Type B pancreatic cell (in vitro differentiated cells): ENCODE measurements at places on chromosomes 6 and 20.

- peak; percentile 56 for DNase-seq
Observed at GRCh38 chr20:24764794-24765202, 184.3 kb upstream of the CST7 start.

DNA sequence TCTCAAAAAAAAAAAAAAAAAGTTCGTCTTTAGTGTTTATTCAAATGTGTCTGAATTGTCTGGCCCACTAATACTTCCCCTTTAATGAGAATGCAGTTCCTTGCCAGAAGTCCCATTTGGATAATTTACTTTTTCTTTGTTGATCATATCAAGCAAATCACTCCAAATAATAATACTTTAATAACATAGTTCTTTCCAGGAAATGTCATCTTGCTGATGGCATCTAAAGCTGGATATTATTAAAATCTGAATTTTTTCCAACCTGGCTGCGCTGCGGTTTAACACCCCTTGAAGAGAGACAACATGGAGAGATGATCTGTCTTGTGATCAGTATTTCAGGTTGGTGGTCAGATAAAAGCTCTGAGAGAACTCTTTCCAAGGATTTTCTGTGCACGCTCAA is 111.2 kb upstream of the CNKSR3 start:
- DNase-seq: no peak

DNA sequence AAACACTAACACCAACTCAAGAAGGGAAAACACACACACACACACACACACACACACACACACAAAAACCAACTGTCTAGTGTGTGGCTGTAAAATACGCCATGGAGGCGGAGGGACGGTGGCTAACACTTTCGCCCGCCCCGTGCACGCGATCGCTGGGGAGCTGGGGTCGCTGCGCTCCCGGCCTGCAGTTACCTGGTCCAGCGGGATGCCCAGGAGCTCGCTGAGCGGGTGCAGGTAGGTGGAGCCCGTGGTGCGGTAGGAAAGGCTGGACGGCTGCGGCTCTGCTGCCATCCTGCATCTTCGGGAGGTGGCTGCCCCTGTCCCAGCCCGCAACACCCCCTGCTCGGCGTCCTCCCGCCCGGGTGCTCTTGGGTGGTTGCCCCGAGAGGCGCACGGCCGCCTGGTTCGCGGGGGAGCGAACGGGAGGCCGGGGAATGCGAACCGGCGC is 303 bp downstream of the MBOAT1 start:
- DNase-seq: peak; percentile 72

DNA sequence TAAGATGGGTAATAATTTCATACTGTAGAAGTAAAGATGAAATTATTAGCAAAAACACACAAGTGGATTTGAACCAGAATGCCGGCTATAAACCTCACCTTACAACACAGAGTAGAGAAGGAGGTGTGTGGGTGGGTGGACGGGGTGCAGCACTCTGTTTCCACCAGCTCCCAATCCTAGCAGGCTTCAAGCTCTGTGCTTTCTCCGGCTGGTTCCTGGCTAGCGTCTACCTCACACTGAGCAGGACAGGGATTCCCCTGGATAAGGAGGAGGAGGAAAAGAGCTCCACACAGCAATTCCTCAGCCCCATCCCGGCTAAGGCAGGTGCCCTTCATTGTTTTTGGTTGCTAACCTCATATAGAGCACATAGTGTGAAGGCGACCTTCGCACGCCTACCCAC is 453.3 kb downstream of the C6orf118 start:
- DNase-seq: no peak

GRCh38 chr6:117165911-117166499 is 99.4 kb upstream of the VGLL2 start:
- DNase-seq: no peak

GRCh38 chr6:13075141-13075845 is 253.0 kb downstream of the TBC1D7 start:
- no peak for DNase-seq

- no peak for DNase-seq
Observed at GRCh38 chr6:72636786-72637185, 14.9 kb downstream of the KCNQ5 start.

GRCh38 chr6:8065519-8065911 is 1.3 kb upstream of the BLOC1S5 start:
- DNase-seq: no peak

DNA sequence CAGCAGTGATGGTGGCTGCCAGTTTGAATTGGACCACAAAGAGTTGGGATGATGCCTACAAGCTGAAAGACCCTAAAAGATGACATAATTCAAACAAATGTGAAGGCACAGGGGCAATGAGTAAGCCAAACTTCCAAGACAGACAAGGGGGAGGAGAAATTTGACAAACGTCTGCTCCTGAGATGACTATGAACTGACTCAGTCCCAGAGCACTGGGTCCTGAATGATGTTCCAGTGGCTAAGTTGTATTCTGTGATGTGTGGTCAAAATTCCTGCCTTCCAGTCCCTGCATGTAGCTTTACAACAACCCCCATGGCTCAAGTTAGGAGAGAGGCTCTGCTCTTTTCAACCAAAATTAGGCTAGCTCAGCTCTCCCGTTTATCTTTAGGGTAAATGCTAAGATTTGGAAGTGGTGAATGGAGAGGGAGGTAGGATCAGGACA is 86.1 kb upstream of the SIRPA start:
- peak; percentile 20 for DNase-seq

- no peak for DNase-seq
Observed at GRCh38 chr20:40679184-40679583, 9.9 kb downstream of the MAFB start.

DNA sequence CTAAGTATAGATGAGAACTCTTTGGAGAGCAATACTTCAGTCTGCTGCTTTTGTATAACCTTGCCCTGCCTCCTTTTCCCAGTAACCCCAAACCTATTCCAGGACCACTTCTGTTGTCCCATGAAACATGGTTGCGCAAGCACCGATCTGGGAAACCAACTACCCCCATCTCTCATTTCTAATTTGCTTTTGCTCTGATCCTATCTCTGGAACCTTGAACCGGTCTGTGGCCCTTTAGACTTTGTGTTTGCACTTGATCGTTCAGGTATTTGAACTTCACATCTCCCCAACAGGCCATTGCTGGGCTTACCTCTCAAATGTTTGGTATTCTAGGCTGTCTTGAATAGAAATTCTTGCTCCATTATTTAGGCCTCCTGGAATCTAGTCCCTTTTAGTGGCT is 25.0 kb downstream of the L3MBTL3 start:
- no peak for DNase-seq
